ENCODE measurements at places on chromosomes 13 and 19.
A peak's percentile ranks its signal among the peaks of the same experiment; 100 is the strongest.

- DNase-seq = peak; percentile 69
Measured at GRCh38 chr19:1862424-1863327, 703 bp downstream of the KLF16 start.

GRCh38 chr19:30420881-30421280 lies 48.7 kb downstream of the ZNF536 start:
- DNase-seq = no peak

DNA sequence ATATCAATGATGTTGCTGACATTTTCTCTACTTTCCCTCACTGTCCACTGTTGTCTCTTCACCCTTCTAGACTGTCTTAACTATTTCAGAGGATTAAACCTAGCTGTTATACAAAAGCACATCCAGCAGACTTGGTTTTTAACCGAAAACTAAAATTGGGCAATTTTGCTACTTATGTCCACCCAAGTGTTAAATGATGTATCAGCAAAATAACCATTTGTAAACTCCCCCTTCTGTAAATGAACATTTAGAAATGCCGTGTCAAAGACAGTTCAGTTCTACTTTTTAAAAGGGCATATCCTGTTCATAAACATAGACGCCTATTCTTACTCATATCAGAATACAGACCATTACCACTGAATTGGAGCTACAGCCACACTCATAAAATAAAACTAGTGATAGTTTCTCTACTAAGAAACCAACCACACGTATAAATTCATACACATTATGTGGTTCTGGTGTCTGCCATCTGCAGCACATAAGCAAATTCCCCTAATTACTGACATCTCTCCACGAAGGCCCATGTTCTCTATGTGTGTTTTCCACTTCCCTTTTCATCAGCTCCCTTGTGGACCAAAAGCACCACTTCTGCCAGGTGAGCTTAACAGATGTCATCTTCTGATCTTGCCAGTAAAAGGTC lies 1091.8 kb downstream of the PCDH9 start:
- no peak for DNase-seq

DNA sequence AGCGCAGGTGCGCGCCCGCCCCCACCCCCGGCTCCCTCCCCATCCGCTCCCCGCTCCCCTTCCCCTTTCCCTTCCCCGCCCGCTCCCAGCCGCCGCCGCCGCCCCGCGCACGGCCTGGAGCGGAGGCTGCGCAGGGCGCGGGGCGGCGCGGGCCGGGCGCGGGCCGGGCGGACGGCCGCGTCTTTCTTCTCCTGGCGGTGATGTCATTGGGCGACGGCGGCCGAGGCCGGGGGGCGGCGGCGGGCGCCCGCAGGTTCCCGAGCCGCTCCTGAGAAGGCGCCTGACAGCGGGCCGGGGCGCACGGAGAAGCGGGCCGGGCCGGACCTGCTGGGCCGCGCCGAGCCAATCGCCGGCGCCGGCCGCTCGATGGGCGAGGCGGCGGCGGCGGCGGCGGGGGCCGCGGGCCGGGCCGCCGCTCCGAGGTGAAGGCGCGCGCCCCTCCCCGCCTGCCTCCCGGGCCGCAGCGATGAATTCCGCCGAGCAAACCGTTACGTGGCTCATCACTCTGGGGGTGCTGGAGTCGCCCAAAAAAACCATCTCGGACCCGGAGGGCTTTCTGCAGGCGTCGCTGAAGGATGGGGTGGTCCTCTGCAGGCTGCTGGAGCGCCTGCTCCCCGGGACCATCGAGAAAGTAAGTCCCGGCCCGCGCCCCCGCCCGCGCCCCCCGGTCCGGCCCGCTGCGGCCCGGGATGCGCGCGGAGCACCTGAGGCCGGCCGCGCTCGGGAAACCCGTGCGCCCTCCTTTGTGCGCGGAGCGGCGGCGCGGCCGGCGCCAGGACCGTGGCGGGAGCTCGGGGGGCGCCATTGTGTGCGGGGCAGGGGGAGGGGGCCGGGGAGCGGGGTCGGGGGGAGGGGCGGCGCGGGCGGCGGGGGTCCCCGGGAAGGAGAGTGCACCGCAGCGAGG lies at the start of gene ARHGEF7:
Gene ARHGEF7 (plus strand): TSS at position 250 of the 904 bp plus-strand sequence. CDS start 217 bp downstream, at position 467.
- no peak for DNase-seq

GRCh38 chr13:47426126-47426849 lies 529.4 kb upstream of the HTR2A start:
- DNase-seq = no peak

- no peak for DNase-seq
Measured at GRCh38 chr19:3041761-3042620, 12.9 kb upstream of the TLE2 start.

DNA sequence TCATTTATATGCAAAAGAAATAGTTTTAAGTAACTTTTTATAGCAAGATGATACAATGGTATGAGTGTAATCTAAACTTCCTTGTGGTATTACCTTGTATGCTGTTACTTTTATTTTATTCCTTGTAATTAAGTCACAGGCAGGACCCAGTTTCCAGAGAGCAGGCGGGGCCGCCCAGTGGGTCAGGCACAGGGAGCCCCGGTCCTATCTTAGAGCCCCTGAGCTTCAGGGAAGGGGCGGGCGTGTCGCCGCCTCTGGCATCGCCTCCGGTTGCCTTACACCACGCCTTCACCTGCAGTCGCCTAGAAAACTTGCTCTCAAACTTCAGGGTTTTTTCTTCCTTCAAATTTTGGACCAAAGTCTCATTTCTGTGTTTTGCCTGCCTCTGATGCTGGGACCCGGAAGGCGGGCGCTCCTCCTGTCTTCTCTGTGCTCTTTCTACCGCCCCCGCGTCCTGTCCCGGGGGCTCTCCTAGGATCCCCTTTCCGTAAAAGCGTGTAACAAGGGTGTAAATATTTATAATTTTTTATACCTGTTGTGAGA lies 10.2 kb downstream of the PLPPR3 start:
- DNase-seq = no peak

DNA sequence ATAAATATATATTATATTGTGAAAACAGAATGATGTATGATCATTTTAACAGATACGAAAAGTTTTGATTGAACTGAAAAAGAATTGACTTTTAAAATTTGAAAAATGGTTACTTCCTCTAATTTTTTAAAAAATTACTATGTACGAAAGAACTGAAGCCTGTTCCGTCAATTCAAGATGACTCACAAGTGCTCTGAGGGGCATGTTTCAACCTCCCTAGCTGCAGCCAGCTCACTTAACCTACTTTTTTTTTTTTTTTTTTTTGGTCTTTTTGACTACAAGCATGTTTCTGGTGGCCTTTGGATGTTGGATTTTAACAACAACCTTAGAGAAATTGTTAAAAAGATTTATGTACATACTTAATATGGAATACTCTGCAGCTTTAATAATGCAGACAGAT lies 1139.3 kb downstream of the DIAPH3 start:
- DNase-seq = no peak

DNA sequence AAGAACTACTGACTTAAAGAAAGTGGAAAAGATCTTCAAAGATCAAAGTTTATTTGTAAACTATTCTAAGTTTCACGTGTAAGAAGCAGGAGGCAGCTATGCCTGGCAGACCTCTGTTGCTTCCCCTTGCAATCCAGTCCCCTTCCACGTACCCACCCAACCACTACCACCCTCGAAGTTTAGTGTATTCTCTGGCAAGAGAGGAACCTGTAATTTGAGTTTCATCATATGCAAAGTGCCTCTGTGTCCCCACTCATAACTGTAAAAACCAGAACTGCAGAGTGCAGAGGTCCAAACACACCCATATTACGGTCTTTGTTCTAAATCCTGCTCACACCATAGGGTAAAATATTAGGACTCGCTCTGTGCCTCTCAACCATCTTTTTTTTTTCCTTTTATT lies 75.8 kb upstream of the FRY start:
- no peak for DNase-seq

- DNase-seq = no peak
Measured at GRCh38 chr19:47122359-47123335, 8.0 kb upstream of the SAE1 start.

GRCh38 chr19:40560092-40560507 lies 16.6 kb upstream of the SHKBP1 start:
- no peak for DNase-seq

- DNase-seq = no peak
Measured at GRCh38 chr13:79245937-79246577, 160.0 kb downstream of the RBM26 start.

DNA sequence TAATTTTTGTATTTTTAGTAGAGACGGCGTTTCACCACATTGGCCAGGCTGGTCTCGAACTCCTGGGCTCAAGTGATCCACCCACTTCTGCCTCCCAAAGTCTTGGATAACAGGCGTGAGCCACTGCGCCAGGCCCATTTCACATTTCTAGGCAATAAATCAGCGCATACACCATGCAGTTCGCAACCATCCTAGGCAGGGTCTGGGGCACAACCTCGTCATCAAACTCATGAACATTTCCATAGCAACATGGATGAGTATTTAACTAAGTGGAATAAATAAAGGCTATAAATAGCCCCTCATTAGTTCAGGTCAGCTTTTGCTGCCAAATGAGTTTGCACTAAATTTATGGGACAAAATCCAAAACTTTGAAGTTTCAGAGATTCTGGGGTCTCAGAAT lies 8.2 kb downstream of the MEIS3 start:
- DNase-seq = no peak

DNA sequence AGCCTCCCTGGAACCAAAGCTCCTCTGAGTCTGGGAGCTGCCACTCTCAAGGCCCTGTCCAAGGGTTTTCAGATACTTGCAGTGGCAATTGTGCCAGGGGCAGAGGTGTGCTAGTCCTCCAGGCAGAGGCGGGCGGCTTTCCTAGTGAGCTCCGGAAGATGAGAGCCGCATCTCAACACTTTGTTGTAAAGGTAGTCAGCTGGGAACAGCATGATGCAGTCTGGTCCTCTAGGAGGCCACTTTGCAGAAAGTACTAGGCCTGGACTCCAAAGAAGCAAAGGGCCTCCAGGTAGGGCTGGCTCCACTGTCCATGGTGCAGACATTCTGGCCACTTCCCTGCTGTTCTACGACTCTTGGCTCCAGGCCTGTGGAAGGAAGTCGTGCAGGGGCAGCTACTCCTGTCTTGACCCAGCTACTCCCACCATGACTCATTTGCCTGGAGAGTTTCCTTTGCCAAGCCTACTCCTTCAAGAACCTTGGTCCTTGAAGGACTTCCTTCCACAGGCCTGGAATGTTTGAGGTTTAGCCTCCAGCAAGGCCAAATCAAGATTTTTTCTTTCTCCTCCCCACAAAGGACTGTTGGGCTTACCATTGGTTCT lies 9.9 kb upstream of the ZNF536 start:
- DNase-seq = no peak

All from BE2C (cell line).